ENCODE measurements at places on chromosomes 1 and 21.
A peak's percentile ranks its signal among the peaks of the same experiment; 100 is the strongest.

DNA sequence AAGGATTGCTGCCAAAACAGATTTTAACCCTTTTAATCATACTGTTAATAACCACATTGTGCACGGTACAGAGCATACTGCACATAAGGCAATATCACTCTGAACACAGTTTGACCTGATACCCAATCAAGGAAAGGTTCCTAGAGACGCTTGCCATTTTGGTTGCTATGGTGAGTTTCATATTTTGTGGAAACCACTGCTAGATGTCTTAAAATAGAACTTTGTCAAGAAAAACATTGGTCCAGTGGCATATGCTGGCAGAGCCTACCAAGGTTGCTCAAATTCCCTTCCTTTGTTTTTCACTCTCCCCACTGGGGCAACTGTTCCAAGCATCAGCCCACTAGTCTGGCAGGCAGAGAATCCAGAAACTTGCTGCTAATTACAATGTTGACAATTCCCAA, 114.8 kb upstream of the DPYD start:
- DNase-seq, result no peak

GRCh38 chr1:203126151-203126865, 1.2 kb upstream of the ADORA1 start:
- peak; percentile 75 for DNase-seq

GRCh38 chr1:241849345-241849695, 1.3 kb downstream of the EXO1 start:
- no peak for DNase-seq

DNA sequence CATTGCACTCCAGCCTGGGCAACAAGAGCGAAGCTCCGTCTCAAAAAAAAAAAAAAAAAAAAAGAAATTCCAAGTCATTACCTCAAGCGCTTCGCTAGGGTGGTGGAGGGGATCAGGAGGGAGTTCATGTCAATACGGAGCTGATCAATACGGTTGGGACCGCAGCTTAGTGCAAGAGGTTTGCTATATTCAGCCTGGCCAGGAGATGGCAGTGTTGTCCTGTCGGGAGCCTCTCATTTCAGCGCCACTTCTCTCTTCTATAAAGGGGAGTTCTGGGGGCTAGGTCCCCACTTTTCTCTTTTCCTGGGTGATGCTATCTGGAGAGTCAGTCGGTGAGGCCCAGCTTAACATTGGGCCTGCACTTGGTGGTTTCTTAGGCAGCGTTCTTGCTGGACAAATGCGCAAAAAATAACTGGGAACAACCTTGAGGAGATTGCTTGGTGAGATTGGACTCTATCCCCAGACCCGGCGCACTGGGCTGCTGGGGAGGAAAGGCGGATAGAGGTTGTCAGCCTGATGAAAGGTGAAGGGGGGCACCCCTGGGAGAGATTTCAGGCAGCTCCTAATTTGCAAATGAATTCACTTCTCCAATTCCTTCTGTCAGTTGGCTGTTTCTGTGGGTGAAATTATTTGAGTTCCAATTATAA, 40.4 kb downstream of the KIAA0040 start:
- peak; percentile 79 for DNase-seq

- DNase-seq, result peak; percentile 67
Observed at GRCh38 chr1:21524686-21525339, 15.6 kb downstream of the ALPL start.

GRCh38 chr1:111599781-111600693, 19.6 kb upstream of the RAP1A start:
- no peak for DNase-seq

- DNase-seq, result no peak
Observed at GRCh38 chr1:4969556-4970129, 315.2 kb downstream of the AJAP1 start.

DNA sequence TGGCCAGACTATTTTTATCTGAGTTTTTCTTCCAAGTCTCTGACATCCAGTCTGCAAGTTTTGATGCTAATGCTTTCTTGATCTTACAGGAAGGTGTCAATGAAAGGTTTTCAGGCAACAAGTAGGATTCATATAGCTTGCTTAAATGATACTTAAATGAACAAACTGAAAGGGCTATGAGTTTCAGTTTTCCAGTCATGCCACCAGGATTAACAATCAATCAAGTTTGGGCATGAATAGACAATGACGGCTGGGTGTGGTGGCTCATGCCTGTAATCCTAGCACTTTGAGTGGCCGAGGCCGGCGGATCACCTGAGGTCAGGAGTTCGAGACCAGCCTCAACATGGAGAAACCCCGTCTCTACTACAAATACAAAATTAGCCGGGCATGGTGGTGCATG, 34.3 kb upstream of the SLC16A1 start:
- DNase-seq, result no peak

DNA sequence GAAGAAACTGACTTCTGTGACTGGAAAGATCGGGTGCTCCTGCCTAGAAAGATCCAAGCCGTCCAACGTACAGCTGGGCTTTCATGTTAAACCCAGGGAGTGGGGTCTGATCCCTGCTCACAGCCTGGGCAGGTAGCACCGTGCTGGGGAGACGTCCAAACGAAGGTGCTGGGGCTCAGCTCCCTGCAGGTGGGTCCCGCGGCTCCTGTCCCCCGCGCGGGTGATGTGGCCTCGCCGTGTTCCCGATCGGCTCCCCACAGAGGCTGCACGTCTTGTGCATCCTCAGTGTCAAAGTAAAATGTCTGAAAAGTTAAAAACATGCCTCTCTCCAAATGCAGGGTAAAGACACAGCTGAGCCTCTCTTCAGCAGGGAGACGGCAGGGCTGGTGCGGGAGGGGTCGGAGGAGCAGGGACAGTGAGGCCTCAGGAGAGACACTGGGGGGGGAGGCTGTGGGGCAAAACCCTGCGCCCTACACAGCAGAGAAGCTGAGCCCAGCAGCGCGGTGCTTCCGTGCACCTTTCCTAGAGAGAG, 40.1 kb upstream of the COL6A2 start:
- DNase-seq, result no peak

DNA sequence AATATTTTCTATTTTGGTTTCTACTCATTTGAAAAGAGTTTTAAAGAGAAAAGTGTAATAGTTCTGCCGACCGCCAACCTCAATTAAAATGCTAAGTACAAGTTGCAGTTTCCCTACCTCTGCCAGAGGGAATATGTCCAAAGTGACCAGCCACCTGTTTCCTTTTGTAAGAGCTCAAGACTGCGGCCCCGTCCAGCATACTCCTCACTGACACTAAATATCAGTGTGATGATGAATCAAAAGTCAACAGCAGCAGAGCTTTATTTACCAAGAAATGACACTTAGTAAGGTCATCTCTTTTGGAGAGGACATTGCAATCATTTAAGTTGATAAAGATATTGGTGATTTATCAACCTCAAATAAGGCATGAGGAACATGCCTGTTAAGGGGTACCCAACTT, 57.4 kb upstream of the NRIP1 start:
- no peak for DNase-seq

Data from Ammon's horn (tissue), 1 donor.